ENCODE measurements at places on chromosomes 5 and 9.

DNA sequence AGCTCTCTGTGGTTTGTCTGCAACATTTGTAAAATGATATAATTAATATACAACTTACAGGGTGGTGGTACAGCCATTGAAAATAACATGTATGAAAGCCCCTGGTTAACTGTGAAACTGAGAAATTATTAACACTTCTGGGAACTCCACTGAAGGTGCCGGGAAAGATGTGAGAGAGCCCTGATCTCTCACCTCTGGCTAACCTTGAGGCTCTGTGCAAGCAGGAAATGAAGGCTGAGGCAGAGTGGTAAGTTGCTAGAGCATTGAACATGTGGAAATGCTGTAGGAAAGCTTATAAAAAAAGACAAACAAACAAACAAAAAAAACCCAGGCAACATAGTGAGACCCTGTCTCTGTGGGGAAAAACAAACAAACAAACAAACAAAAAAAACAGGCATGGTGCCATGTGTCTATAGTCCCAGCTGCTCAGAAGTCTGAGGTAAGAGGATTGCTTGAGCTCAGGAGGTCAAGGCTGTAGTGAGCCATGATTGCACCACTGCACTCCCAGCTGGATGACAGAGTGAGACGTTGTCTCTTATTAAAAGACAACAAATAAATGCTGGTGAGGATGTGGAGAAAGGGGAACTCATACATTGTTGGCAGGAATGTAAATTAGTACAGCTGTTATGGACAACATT, 7.5 kb downstream of the CATSPER3 start:
- DNase-seq: no peak

GRCh38 chr5:180085837-180086236, 14.3 kb upstream of the RNF130 start:
- no peak for DNase-seq

GRCh38 chr9:5361326-5362010, 21.8 kb upstream of the RLN1 start:
- no peak for DNase-seq

DNA sequence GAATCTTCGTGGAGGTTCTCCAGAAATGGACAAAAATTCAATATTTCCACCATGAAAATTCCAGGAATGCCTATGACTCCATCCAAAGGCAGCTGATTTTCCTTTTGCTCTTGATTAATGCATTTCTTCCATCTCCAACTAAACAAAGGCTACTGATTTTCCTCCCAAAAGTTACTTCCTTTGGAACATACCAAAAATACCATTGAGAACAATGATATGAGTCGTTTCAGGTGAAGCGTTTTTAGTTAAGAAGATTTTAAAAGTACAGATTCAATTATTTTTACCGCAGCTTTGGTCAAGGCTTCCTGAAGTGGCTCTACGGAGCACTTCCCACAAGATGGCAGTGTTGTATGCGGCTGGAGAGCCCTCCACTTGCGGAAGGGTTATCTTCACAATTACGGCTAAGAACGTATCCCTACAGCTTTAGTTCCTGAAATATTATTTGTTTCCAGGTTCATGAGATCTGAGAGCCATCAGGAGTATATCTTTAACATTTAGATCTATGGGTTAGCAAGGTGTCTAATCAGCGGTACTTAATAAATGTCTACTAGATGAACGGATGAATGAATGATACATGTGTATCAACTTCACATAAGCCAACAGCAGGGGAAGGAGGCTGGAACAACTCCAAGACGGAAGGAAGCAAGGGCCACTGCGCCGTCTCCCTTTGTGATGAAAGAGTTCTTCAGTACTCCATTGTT, 35.9 kb upstream of the ARSB start:
- DNase-seq: no peak

DNA sequence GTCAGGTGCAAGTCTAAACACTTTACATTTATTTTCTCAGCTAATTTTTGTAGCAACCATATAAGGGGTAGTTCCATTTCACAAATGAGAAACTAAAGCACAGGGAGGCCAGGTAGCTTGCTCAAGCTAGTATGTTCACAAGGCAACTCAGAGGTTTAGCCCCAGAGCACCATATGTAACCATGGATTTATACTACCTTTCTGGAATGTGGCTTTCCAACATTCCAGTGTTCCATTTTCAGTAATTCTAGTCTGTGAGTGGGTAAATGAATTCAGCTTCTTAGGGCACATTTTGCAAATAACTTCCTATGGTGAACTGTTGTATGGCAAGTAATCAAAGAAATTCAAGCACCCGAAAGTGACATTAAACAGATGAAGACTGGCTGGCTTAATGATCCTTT, 25.0 kb upstream of the CAST start:
- DNase-seq: no peak

GRCh38 chr5:94072116-94072515, 330.7 kb upstream of the POU5F2 start:
- no peak for DNase-seq

- no peak for DNase-seq
Measured at GRCh38 chr9:129879103-129879699, 43.9 kb downstream of the USP20 start.

- DNase-seq: no peak
Measured at GRCh38 chr9:10112070-10112469, 500.7 kb downstream of the PTPRD start.

- no peak for DNase-seq
Measured at GRCh38 chr9:116103976-116104820, 49.4 kb upstream of the PAPPA start.

DNA sequence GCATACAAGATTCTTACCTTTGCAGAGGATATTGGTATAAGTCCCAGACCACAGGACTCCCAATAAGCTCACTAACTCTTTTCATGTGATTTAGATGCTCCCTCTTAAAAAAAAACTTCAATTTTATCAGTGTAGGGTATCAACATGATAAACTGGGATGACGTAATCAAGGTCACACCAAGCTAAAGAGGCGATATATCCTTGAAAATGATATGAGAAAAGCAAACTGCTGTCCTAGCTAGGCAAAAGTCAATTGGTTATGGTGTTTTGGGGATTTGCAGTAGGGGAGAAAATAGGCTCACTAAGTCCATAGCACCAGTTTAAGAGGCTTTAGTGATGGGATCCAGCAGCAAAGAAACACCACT, 354.4 kb downstream of the DIRAS2 start:
- no peak for DNase-seq

DNA sequence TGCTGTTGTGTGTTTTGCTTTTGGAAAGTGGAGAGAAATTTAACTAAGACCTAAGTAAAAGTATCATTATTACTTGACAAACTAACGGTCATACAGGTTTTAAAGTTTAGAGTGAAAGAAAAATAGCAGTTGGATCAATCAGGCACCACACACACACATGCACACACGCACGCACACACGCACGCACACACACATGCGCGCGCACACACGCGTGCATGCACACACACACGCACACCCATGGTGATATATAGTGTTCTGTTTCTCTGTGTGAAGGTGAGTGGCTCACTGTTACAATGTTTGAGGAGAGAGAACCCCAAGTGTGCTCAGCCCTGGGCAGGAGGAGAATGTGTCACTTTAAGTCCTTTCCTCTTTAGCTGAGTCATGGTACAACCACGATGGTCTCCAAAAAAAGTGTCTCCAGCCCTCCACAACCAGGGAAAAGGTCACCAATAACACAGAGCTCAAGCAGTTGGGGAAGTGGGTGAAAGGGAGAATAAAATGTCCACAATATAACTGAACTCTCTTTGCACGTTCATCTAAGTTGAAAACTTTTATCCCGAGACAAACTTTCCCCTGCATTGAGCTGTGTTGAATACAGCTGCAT, 3.2 kb downstream of the ZNF366 start:
- no peak for DNase-seq

DNA sequence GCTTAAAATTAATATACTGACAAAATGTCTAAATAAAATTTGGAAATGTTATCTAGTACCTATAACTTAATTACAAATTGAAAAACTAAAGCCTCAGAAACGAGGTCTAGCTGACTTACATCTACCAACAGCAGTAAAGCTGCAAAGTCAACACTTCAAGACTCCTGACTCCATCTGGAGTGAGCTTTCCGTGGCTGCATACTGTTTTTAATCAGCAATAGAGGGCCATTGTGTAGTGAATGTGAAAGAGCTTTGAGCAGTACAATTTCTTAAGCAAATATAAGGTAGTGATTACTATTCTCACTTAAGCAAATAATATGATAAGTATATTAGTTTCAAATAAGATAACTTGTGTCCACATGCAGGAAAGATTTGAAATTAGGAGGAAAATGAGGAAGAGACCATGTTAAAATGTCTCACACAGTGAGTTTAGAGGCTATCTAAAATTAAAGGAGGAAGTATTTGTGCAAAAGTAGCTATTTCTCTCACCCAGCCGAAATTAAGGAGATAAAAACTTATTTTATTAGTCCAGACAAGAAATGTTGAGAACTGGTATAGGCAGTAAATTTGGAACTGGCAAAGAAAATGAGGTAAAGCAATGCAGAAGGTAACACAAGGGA, 6.4 kb downstream of the SPINK6 start:
- DNase-seq: no peak

DNA sequence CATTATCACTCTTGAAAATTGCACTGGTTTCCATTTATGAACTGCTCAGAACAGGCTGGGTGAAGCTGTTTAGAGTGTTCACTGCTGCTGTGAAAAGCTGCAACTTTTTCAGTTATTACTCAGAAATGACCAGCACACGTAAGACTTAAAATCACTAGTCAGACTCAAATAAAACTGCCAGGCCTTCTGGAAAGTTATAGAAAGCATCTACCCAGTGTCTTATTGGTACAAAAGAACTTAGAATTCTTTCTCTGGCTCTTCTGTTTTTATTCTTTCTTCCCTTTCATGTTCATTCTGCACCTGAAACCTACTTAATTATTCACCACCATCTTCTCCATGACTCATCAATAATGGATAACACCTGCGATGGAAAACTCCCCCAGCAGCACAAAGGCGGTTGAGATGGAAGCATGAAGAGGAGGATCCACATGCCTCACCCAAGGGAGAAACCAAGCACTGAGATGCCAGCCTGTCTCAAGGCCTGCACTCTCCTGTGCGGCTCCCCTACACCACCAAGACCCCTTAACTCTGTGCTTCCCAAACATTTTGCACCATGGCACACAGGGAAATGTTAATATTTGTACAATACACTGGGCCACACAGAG, 171.9 kb downstream of the ENTREP1 start:
- DNase-seq: no peak

- no peak for DNase-seq
Measured at GRCh38 chr9:100167915-100168654, 69.0 kb downstream of the INVS start.

DNA sequence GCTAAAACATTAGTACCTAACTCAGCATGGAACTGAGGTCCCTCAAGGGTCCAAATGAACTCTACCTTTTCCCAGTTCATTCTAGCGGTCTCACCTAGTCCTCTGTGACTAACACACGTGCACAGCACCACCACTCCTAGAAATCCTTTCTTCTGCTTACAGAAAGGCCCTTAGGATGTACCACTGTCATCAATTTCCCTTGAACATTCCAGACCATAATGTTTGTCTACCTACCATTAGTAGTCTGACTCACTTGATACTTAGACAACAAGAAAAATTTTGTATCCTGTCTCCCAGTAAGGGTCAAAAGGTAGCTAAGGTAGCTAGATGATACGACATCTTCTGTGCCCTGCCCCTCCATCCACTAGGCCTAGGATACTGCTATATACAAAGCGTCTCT, 166.6 kb downstream of the TSSK1B start:
- no peak for DNase-seq

GRCh38 chr5:16812911-16813310, 123.2 kb downstream of the MYO10 start:
- no peak for DNase-seq

DNA sequence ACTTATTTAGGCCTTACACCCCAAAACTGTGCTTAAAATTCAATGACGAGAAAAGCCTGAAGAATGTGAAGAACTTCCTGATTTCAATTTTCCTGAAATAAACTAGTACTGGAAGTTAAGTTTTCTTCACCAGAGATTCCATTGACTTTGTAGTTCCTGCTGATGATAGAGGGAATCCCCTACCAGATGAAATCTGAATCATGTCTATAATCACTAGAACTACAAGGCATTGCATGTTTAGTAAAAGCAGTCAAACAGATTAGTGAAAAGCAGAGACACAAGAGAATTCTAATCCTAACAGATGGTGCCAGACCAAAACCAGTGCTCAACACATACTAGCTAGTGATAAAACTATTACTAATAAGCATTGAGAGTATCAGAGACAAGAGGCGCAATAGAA, 130.0 kb downstream of the PDE4D start:
- DNase-seq: no peak

- no peak for DNase-seq
Measured at GRCh38 chr9:120408680-120409258, 171.2 kb downstream of the CDK5RAP2 start.

- no peak for DNase-seq
Measured at GRCh38 chr9:73775757-73776156, 624.1 kb downstream of the ANXA1 start.

GRCh38 chr5:113263545-113263944, 171.2 kb downstream of the TSSK1B start:
- DNase-seq: no peak

DNA sequence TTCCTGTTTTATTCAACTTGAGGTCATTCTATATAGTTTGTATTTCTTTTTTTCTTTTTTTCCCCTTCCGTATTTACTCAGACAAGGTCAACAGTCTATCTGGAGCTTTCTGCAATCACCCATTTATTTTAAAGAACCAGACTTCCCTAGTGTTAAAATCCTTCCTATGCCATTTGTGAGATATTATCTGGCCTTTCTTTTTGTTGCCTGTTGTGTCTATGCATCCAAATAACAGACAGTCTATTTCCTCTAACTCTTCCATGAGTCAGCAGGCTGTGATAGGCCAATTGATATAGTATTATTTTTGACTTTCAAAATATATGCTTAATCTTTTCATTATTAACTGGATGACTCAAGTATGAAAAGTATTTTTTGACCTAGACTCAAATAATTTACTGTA, 291.2 kb upstream of the PTPRD start:
- no peak for DNase-seq

DNA sequence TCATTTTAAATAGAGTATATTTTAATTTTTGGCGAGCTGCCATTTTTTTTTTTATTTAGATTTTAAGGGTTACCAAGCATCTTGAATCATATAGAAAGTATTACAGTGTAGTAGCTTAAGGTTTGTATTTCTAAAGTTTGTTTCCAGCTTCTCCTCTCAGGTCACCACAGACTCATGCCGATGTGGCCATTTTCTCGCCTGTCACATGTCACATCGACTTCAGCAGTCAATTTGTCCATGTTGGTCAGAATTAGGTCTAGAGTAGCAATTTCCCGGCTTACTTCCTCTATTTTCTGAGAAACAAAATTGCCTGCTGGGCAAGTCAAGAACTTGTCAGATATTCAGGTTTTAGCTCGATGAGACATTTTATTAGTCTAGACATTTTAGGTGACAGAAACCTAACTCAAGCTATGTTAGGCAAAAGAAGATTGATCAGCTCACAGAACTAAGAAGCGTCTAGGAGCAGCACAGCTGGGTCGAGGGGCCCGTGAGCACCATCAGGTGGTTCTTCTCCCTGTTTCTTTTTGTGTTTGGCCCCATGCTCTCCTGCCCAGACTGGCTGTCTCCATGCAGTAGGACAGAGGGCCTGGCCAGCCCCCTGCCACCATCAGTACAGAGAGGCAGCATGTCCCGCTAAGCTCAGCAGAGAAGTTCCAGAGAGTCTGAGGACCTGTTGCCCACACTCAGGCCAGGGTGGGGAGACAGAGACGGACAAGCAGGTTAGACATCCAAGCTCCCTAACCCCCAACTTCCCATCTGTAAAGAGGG, 48.4 kb upstream of the AFAP1L1 start:
- DNase-seq: no peak
